ENCODE measurements at places on chromosomes 3 and 15. TPM values are rescaled to one million over a fixed set of nuclear protein-coding genes. Genes with fewer than 3 reads are reported as not detected.
A peak's percentile ranks its signal among the peaks of the same experiment; 100 is the strongest.

DNA sequence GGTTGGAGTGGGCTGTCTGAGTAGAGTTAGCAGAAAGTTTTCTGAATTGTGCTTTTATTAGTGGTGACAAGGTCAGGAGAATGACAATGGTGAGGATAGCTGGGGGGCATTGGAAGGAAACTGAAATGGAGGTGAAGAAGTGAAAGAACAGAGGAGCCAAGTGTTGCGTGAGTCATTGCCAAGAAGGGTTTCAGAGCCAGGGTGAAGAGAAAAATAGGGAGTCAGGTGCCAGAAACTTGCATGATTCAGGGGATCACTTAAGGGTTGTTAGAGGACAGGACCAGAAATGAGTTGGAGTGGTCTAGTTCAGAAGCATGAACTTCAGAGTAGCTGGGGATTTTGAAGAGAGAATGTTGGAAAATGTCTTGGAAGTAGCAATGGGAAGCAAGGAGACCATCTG, 86.0 kb upstream of the GALNT15 start:
- no peak for DNase-seq

- no peak for DNase-seq
Measured at GRCh38 chr15:80502782-80503181, 98.6 kb downstream of the ARNT2 start.

- DNase-seq = no peak
Measured at GRCh38 chr15:100355342-100355741, 13.6 kb upstream of the ADAMTS17 start.

LRIG1 gene
- 169 TPM for total RNA-seq

DNA sequence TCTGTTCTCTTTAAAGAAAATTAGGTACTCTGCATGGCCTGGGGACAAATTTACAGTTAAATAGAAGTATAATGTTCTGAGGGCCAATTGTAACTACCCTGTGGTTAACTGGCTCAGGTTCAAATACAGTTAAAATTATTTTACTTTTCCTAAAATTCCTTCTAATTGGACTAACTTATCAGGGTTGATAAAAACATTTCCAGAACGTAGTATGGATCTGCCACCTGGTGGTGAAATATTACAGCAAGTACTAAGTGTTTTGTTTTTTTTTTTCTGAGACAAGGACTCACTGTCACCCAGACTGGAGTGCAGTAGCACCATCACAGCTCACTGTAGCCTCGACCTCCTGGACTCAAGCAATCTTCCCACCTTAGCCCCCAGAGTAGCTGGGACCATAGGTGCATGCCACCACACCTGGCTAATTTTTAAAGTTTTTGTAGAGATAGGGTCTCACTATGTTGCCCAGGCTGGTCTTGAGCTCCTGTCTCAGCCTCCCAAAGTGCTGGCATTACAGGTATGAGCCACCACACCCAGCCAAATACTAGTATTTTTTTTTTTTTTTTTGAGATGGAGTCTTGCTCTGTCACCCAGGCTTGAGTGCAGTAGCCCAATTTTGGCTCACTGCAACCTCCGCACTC, 29.2 kb downstream of the NEO1 start:
- peak; percentile 58 for DNase-seq

AMOTL2 gene
- 62.9 TPM for total RNA-seq

SEMA3G gene
- total RNA-seq = 3.4 TPM

CDV3 gene
- 175 TPM for total RNA-seq

- no peak for DNase-seq
Measured at GRCh38 chr15:86555939-86556338, 476.3 kb downstream of the AGBL1 start.

BTBD1 gene
- 43.7 TPM for total RNA-seq

GRCh38 chr15:40333922-40334492, 6.7 kb downstream of the CCDC9B start:
- DNase-seq = no peak

GRCh38 chr3:141343865-141344271, 24.4 kb upstream of the ZBTB38 start:
- DNase-seq = no peak

DNA sequence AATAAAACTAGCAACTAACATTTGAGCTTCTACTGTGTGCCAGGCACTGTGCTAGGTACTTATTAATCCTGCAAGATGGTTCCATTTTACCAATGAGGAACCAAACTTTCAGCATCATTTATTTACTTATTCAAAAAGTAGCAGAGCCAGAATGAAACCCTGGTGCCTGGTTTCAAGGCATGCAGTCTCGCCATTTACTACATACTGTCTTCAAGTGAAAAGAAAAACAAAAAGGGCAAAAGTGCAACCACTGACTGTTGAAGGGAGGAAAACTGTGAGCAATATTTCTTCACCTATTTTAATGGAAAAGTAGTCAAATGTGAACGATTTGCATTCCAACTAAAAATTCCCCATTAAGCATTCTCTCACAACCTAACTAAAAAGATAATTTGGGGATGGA, 8.7 kb downstream of the DCUN1D1 start:
- no peak for DNase-seq

DNA sequence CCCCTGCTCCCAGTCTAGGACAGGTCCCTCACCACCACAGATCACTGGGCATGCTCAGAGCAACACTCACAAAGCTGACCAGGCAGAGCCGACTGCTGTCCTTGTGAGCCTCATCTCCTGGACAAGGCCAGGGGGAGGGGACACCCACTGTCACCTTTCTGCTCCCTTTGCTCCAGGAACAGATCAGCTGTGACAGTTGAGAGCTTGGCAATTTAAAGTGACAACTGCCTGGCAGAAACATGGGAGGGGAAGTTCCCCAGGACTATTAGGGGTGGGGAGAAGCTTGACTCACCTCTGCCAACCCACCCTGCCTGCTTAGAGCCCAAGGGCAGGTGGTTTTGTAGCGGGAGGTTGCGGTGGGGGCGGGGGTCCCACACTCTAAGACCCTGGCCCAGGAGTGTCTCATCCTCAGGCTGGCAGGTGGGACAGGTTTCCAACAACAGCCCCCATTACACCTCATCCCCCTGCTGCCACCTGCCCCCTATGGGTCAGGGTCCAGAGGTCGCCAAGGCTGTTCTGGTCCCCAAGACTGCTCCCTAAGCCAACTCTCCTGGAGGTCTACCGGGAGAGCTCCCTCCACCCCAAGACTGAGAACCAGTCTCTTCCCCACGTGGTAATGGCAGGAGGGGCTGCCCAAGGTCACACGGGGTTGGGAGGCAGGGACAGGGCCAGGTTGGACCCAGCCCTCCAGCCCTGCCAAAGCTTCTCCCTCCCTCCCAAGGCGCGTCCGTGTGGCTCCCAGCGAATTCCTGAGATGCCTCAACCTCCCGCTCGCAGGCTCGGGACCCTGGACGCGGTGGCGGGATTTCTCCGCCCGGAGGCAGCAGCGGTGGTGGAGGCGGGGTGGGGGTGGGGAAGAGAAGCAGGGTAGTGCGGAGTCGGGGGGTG, 80.4 kb downstream of the IQSEC1 start:
- DNase-seq = peak; percentile 91

DNA sequence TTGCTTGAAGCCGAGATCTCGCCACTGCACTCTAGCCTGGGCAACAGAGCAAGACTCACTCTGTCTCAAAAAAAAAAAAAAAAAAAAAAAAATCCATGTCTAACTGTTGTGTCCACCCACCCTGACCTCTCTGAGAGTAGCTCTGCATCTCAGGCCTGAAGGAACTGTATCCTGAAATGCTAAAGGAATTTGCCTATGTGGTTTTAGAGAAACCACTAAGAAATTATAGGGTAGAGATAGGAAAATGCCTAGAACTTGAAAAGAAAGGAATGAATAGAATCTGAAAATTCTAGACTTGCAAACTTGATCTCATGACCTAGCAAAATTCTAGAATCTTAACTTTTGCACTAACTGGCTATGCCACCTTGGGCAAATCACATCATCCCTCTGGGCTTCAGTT, 217.5 kb upstream of the ROPN1 start:
- no peak for DNase-seq

DNA sequence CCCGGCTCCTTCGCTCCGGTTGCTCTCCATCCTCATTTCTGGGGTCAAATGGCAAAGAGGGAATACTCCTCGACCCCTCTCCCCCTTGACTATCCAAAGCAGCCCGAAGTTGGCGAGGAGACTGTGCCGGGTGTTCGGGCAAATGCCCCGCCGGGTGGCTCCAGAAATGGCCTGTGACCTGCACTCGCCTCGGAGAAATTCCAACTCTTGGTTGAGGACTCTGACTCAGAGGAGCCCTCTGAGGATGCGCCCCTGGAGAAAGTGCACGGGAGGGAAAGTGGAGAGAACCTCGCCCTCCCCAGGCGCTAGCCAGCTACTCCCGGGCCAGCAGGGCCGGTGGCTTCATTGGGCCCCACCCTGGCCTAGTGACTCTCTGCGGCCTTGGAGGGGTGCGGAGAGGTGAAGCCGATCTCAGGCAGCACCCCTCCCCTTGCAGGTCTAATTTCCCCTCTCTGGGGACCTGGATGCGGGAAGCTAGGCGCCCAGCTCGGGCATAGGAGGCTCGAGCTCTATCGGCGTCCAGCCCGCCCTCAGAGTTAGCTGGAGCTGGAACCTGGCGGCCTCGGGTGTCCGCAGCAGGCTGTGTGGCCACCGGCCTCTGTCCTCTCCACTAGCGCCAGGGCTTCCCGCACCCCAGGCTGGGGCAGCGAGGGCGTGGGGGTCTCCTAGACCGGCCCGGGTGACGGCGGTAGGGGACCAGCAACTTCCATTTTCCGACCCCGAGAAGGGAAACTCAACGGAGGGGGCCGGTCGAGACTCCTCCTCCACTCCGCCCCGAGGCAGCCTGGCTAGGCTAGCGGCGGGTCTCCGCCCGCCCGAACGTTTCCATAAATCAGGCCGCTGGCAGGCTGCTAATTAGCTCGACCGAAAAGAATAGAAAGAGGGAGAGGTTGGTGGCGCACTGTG, 29.4 kb downstream of the NR2F2 start:
- peak; percentile 90 for DNase-seq

IL5RA gene
- not detected for total RNA-seq

GRCh38 chr15:96428742-96429141, 98.2 kb downstream of the NR2F2 start:
- DNase-seq = no peak

MYO5C gene
- 22.3 TPM for total RNA-seq

DNA sequence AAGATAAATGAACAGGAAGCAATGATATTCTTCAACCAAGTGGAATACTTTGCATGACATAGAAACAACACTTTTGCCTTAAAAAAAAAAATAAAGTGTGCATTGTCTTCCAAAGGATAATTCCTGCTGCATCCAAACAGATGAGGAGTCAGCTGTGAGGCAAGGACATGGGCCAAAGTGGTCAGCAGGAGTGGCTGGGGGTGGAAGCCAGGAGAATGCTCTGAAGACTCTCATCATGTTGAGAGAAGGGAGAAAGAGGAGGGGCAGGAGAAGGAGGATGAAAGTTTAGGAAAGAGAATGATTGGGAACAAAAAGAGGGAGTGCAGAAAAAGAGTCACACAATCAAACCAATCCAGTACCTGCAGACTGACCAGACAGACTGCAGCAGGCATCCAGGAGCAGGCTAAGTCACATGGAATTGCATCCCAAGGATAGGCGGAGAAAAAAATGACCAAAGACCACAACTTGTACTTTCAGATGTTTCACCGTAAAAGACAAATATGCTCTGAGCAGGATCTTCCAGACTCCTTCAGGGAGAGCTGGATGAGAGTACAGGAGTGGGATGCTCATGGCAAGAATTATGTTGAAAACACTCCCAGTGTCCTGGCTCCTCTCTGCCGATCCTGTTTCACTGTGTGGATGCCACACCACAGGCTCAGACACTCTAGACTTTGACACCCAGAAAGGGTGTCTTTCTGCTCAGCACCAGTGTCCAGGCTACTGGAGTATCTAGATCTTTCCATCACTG, 11.9 kb downstream of the ABI3BP start:
- DNase-seq = no peak

DNA sequence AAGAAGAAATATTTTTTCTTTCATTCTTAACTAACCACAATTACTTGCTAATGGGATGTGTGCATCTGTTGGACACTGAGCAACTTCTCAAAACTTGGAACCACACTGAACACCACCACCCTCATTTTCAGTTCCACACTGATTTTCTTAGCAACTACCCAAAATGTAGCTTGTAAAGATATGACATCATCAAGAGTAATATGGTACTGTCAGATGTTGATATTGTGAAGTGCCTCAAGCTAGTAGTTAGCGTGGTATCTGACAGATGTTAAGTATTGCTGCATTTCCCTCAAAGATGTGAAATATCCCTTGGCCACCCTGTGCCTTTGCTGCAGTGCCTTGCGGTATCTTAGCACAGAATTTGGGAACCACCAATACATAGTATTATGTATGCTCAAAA, 9.3 kb downstream of the RFTN1 start:
- no peak for DNase-seq

GRCh38 chr15:28100516-28101195, 1.5 kb upstream of the OCA2 start:
- DNase-seq = no peak
